Ecto neural progenitor cell (in vitro differentiated cells): ENCODE measurements at places on chromosomes 1 and 21.

DNA sequence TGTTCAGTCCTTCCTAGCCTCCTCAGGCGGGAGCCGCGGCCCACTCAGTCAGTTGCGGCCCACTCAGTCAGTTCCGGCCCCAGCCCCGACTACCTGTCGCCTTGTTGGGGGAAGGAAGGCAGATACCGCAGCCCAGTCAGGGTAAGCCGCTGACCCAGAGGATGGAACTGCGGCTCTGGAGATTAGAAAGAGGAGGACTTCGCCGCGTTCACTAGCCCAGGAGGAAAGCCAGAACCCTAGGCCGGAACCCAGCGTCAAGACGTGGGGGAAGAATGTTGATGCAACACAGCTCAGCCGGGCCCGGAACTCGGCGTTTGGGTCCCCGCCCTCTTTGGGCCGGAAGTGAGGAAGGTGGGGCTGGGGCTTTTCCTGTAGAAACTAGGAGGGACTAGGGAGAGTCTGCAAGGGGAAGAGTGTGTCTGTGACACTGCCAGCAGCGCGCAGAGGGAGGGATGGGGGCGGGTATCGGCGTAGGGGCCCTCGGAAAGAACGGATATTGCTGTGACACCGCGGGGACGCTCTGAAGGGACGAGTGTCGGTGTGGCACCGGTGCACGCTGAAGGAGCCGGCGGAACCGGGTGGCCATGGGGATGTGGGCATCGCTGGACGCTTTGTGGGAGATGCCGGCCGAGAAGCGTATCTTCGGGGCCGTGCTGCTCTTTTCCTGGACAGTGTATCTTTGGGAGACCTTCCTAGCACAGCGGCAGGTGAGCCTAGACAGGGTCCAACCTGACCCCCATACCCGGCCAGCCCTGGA, at the start of gene ZMPSTE24:
Gene ZMPSTE24, plus strand, starts transcription at position 549 of the 757 bp plus-strand sequence. Its CDS starts 36 bp downstream, at position 585.
- DNase-seq, result peak; percentile 98

GRCh38 chr1:156004843-156005584, 15.7 kb downstream of the SSR2 start:
- DNase-seq, result no peak

- DNase-seq, result no peak
Observed at GRCh38 chr1:226085675-226086285, 23.3 kb downstream of the H3-3A start.

DNA sequence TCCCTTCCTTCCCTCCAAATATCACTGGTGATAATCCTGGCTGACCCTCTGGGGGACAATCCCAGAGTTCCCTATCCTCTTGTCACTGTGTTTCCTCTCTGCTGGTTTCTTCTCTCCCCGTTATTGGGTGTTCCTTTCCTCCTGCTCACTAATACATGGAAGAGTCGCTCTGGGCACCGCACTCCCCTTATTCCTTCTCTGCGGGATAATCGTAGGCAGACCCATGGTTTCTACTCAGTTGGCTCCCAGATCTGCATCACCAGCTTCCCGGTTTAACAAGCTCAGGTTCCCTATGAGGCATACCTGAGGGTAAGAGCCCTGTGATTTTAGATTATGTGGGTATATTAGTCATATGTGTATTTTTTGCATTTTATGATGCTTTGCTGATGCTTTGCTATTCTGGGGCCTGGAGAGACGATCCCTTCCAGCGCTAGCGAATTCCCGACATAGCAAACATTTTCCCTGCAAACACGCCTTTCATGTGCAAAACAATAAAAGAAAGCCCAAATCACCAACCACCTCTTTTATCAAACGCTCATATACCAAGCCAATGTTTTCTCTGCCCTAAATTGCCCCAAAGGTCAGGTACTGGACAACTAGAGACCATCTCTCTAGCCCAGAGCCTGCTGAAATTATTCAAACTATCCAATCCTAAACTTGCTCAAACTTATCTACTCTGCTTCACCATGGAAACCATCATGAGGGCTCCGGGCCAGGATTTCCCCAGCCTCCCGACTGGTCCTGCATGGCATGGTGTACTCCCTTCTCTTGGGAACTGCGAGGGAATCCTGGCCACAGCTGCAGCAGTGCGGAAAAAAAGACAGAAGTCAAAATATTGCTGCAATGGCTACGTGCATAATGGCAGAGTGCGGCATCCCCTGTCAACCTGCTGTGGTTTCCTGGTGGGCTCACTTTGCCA, 84.2 kb downstream of the PCP4 start:
- DNase-seq, result no peak

- DNase-seq, result no peak
Observed at GRCh38 chr1:115669002-115669673, 27.4 kb downstream of the VANGL1 start.

DNA sequence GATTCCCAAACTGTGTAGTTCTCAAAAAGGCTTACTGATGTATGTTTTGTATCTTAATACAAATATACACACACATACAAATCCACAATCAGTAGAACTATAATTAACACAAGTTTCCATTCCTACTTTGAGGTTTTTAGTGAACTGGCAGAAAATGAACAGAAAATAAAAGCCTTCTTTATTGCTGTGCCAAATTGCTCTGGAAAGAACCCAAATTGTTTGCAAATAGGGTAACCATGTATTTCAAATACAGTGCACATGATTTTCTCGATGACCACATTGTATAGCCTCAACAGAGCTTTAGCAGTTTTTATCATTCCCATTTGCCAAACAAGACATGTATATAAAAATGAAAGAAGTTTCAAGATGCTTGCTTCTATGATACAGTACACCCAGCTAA, 173.3 kb downstream of the COL24A1 start:
- DNase-seq, result no peak

DNA sequence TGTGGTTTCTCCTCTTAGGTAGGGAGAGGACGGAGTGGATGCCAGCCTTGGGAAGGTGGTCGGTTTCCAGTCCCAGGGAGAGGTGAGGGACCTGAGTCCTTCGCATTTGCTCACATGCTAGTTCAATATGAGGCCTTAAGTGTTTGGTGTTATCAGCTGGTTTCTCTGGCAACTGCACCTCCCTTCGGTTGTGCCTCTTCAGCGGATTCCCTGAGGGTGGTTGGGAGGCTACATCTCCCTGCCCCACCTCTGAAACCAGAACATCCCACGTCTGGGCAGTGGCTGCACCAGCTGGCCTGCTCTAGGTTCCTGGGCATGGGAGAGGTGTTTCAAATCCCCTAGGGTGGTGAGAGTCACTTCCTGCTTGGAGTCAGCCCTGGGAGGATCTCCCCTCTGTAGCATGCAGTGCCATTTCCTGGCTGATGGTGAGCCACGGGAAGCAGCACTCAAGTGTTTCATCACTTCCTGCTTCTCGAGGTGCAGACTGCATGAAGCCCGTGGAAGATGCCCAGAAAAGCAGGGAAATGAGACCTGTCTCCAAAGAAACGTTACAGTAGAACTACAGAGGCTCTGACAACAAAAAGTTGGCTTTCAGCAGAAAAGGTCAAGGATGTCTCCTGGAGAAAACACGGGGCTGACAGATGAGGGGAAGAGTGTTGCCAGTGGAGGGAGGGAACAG, 4.5 kb downstream of the TMEM125 start:
- peak; percentile 32 for DNase-seq

GRCh38 chr1:65949230-65949626, 156.5 kb downstream of the PDE4B start:
- DNase-seq, result no peak

DNA sequence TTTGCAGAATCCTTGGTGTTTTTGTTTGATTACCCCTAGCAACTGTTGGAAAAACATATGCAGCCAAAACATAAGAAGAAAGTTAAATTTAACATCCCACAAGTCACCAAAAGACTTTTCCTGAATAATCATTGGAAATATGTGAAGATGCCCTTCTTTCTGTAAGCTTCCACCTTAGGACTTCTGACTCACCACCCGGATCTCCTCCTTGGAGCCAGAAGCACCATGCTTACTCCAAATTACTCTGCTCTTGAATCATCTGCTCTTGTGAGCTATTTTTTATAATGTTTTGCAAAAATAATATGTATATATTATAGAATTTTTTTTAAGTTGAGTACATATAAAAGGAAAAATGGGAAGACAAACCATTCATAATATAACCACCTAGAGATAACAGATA, 391.7 kb downstream of the KCTD3 start:
- no peak for DNase-seq

GRCh38 chr1:159821171-159821867, 5.4 kb upstream of the SLAMF8 start:
- no peak for DNase-seq

GRCh38 chr1:209810783-209811182, 4.8 kb upstream of the IRF6 start:
- no peak for DNase-seq

DNA sequence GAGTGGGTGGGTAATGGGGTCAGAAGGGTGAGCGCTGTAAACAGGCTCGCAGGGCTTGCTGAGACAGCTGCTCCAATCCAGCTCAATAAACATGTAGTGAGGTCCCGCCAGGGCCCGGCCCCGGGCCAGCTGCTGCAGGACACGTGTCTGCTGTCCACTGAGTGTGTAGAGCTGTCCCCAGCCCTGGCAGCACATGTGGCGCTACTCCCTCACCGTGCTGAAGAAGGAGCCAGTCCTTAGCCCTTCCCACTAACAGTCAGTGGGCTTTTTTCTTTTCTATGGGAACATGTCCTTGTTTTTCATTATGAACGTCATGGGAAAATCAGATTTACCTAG, 78.9 kb upstream of the C1orf174 start:
- DNase-seq, result no peak

DNA sequence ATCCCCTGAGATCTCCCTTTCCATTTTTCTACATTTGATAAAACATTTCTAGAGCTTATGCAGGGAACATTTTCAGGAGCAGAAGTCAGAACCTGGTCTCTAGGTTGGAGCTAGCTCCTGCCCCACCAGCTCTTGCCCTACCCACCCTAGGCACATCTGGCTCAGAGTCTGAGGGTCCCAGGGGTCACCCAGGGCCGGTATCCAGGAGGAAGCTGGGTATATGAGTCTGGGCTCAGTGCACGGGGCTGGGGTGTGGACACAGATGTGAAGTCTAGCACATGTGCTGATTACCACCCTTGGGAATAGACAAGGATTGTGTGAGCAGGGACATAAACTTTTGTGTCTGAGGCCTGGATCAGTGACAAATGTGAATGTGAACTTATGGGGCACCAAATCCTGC, 95.4 kb downstream of the MATN1 start:
- DNase-seq, result no peak

- no peak for DNase-seq
Observed at GRCh38 chr1:186571771-186572170, 108.5 kb downstream of the PTGS2 start.

GRCh38 chr1:57512386-57512785, 88.5 kb upstream of the DAB1 start:
- no peak for DNase-seq

GRCh38 chr1:155125511-155125945, 2.1 kb upstream of the EFNA1 start:
- peak; percentile 53 for DNase-seq

DNA sequence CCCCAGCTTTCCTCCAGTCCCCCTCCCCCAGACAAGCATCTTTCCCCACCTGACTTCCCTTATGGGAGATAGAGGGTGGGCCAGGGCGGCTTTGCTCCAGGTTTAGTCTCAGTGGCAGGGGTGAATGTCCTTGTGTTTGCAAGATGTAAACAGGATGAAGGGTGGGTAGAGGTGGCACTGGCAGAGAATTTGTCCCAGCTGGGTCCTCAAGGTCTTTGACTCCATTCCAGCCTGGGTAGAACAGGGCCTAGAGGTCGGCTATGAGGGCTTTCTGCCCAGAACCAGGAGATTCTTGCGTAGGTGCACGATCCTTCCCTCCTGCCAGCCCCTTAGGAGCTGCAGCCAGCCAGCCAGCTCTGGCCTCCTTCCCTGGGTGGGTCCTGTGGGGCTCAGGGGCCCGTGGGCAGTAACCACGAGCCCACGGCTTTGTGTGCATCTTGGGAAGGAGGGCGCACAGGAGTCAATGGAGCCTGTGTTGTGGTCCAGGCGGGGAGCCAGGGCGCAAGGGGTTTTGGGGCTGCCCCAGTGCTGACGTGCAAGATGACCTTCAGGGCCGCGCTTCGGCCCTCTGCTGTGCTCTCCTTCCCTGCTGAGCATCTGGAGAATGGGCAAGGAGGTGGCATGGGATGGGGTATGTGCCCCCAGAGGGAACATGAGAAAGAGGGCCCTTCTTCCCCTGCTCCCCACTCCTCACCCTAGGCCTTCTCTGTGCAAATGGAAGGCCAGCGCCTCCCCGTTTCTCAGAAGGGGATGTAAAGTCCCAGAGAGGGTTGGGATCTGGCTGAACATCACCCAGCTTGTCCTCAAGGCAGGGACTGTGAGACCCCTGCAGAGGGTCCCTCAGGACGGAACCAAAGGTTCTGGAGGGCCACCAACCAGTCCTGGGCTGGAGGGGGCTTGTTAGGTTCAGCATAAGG, 15.7 kb downstream of the POU3F1 start:
- no peak for DNase-seq

DNA sequence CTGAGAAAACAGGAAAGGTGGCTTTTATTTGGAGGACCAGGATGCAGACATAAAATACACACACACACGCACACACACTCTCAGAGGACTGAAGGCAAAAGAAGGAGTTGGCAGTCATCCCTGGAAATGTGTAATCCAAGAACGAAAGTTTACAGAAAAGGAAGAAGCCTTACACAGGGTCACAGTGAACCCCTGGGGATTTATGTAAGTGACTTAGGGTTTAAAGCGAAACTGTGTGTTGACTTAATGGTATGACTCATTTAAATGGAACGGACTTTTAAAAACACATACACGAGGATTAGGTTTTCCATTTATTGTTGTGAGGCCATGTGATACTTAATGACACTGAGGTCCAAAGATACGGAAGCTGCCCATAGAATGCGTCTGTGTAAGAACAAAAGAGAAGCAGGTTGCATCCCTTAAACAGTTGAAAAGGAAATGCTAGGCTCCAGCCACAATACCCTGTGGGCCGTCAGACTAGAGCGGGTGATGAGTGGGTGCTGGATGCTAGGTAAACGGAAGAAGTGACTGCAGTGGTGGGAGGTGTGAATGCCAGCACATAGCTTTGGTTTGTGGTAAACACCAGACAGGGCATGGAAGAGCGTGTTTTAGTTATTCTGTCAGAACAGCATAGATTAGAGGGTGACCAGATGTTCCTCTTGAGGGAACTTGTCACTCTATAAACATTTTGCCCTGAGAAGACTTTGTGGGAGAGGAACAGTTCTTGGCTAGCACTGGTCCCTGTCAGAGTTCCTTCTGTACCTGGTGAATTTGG, 21.6 kb upstream of the BCL10 start:
- no peak for DNase-seq
